Breast epithelium (tissue), 4 donors: ENCODE measurements at places on chromosomes 5 and 9.

DNA sequence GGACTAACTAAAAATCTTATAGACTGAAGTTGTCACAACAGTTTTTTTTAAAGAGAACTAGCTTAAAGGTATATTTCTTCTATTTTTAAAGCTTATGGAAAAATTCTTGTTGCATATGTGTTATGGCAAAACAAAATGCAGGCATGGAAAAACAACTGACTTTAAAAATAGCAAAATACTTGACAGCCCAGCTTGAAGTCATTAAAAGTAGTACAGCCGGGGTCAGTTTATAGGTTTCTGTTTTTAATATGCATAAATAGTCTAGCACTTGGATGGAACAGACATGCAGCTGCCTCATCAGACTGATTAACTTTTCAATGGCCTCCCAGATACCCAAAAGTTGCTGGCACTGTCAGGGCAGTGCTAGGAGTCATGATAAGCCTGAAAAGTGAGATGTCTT is 22.3 kb upstream of the ARL15 start:
- H3K36me3 ChIP-seq, result no peaks in the 10 kb centered on the region
- H3K4me3 ChIP-seq, result no peak overlapping the region
- no peak overlapping the region for H3K27ac ChIP-seq
- no peaks in the 10 kb centered on the region for H3K4me1 ChIP-seq

DNA sequence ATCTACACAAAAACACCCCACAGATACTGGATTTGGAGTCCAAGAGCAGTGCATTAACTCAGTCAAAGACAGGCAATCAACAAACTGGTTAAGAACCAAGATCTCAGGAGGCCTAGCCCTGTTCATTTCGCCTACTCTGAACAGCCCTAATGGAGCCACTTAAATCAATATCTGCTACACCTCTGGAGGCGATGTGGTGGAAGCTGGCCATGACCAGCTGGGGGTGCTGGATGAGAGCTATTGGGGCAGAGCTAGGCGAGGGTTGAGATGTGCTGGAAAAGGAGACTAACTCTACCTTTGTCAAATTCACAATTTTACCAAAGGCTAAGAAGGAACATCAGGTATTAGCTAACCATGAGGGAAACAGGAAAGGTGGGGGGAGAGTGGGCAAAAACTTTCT is 23.3 kb upstream of the ARSB start:
- no peaks in the 10 kb centered on the region for H3K27me3 ChIP-seq
- H3K4me1 ChIP-seq, result no peaks in the 10 kb centered on the region
- H3K27ac ChIP-seq, result no peak overlapping the region
- no peak overlapping the region for H3K4me3 ChIP-seq

- no peaks in the 10 kb centered on the region for H3K4me1 ChIP-seq
- no peak overlapping the region for H3K4me3 ChIP-seq
- H3K27me3 ChIP-seq, result peaks cover 15% of the 10 kb centered on the region
- H3K36me3 ChIP-seq, result no peaks in the 10 kb centered on the region
Measured at GRCh38 chr9:87674565-87675299, 51.2 kb upstream of the CTSL start.

- H3K4me3 ChIP-seq, result no peak overlapping the region
- DNase-seq, result no peak
- no peaks in the 10 kb centered on the region for H3K36me3 ChIP-seq
- H3K27me3 ChIP-seq, result no peaks in the 10 kb centered on the region
- H3K27ac ChIP-seq, result no peak overlapping the region
- H3K4me1 ChIP-seq, result no peaks in the 10 kb centered on the region
Measured at GRCh38 chr9:20526500-20527319, 95.6 kb downstream of the MLLT3 start.

DNA sequence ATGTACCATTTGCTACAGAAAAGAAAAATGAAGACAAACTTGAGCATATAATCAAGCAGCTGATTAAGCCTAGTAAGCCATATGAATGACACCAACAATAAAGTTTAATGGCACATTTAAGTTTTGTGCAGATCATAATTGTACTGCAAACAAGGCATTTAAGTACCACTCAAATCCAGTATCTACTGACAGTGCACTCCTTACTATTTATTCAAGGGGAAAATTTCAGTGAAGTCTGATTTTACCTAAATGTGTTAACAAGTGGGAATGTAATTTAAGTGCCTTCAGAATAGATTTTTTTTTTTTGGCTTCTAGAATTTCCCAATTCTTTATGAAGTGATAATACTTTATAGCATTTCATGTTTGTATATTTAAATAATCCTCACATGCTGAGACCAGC is 341.0 kb upstream of the POU5F2 start:
- no peaks in the 10 kb centered on the region for H3K27me3 ChIP-seq
- H3K36me3 ChIP-seq, result no peaks in the 10 kb centered on the region
- no peak overlapping the region for H3K27ac ChIP-seq

- H3K4me1 ChIP-seq, result no peaks in the 10 kb centered on the region
- H3K27ac ChIP-seq, result no peak overlapping the region
- no peaks in the 10 kb centered on the region for H3K27me3 ChIP-seq
- H3K36me3 ChIP-seq, result no peaks in the 10 kb centered on the region
- DNase-seq, result no peak
Measured at GRCh38 chr9:72599874-72600534, 78.6 kb downstream of the TMC1 start.

GRCh38 chr5:72224946-72225463 is 95.0 kb downstream of the MRPS27 start:
- no peak for DNase-seq
- no peaks in the 10 kb centered on the region for H3K27me3 ChIP-seq
- H3K4me3 ChIP-seq, result no peak overlapping the region
- H3K36me3 ChIP-seq, result no peaks in the 10 kb centered on the region
- no peak overlapping the region for H3K27ac ChIP-seq
- no peaks in the 10 kb centered on the region for H3K4me1 ChIP-seq

DNA sequence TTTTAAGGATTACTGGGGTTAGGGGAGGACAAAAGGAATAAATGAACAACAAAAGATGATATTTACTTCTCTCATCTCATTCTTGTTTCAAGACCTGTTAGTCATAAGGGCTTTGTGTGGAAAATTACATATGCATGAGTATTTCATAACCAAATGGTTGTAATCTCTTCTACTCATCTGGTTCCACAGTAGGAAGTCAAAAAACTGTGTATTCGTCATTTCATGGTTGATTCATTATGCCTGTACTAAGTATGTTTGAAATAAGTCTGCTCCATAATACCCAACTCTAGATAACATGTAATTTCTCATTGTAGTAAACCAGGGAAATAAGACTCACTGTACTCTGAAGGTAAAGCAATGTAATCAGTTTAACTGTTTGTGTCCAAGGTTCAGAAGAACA is 212.9 kb downstream of the ARRDC3 start:
- no peak for DNase-seq
- H3K4me3 ChIP-seq, result no peak overlapping the region
- H3K27me3 ChIP-seq, result no peaks in the 10 kb centered on the region
- no peaks in the 10 kb centered on the region for H3K4me1 ChIP-seq
- H3K27ac ChIP-seq, result peak overlapping the region; percentile 19

- H3K4me1 ChIP-seq, result no peaks in the 10 kb centered on the region
- no peaks in the 10 kb centered on the region for H3K36me3 ChIP-seq
- H3K4me3 ChIP-seq, result no peak overlapping the region
- no peak overlapping the region for H3K27ac ChIP-seq
- DNase-seq, result no peak
Measured at GRCh38 chr9:16959391-16959790, 88.9 kb upstream of the BNC2 start.

GRCh38 chr5:171481571-171482433 is 62.4 kb downstream of the FGF18 start:
- H3K4me1 ChIP-seq, result no peaks in the 10 kb centered on the region
- H3K27me3 ChIP-seq, result no peaks in the 10 kb centered on the region

- DNase-seq, result no peak
- H3K27ac ChIP-seq, result no peak overlapping the region
- no peaks in the 10 kb centered on the region for H3K4me1 ChIP-seq
Measured at GRCh38 chr5:113219695-113220094, 215.1 kb downstream of the TSSK1B start.

- no peak overlapping the region for H3K27ac ChIP-seq
- H3K4me3 ChIP-seq, result no peak overlapping the region
- no peak for DNase-seq
- no peaks in the 10 kb centered on the region for H3K4me1 ChIP-seq
- H3K27me3 ChIP-seq, result no peaks in the 10 kb centered on the region
Measured at GRCh38 chr5:34041247-34041972, 1.6 kb downstream of the C1QTNF3 start.

- H3K36me3 ChIP-seq, result no peaks in the 10 kb centered on the region
- DNase-seq, result no peak
- H3K27ac ChIP-seq, result peak overlapping the region; percentile 99
- no peaks in the 10 kb centered on the region for H3K27me3 ChIP-seq
Measured at GRCh38 chr5:71456362-71456743, 902 bp downstream of the BDP1 start.

DNA sequence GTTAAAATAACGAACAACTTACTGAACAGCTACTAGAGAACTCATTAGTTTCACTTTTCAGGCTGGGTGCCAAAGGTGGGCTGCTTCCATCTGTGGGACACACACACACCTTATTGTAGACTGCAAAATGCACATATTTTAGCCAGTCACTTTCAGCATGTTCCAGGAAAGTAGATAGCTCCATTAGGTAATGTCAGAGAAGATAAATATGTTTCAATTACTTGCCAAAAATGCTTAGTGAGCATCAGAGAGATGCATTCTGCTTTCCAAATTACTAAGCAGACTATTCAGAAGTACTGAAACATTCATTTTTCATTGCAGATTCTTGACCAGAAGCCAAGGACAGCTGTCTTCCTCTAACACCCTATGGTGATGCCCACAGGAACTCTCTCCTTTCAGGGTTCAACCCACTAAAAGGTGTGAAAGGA is 56.2 kb upstream of the APC start:
- H3K4me1 ChIP-seq, result no peaks in the 10 kb centered on the region
- H3K27ac ChIP-seq, result no peak overlapping the region

DNA sequence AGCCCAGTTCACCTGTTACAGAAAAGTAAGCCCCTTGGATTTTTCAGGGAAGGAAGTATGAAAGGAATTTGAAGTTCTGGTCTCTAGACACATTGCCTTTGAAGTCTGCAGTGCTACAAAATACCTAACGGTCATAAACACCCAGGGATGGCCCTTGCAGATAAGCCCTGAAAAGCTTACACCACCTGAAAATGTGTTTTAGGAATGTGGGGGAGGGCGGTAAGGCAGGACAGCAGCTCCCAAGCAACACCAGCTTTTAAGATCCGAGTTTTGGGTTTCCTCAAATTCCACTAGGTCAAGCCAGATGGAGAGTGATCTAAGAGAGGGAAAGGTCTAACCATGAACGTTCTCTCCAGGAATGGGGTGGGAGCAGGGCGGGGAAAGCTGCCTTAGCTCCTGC is 114.1 kb upstream of the PANK3 start:
- no peaks in the 10 kb centered on the region for H3K27me3 ChIP-seq
- H3K4me1 ChIP-seq, result no peaks in the 10 kb centered on the region
- H3K36me3 ChIP-seq, result no peaks in the 10 kb centered on the region

DNA sequence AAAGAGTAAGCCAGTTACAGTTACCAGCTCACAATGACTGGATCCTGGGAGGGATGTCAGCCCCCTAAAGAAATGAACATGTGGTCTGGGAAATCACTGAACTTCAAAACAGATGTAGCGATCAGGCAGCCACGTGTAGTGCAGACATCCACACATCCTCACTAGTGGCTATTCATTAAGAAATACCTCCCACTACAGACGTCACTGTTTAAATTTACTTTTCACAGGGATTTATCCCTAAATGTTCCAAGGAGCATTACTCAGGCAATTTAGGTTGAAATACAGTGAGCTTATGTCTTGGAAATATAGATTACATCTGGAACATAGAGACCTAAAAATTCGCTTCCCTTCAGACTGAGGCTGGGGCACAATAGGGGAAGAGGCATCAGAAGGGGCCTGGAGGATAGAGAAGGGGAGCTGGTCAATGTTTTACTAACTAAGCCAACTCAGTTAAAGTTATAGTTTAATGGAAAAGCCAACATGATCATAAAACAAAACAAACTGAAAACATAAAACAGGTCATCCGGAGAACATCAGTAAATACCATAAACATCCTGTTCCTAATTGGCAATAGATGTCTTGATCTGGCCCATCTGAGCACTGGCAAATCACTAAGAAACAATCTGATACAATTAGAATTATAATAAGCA is 92.3 kb downstream of the FANCC start:
- H3K4me1 ChIP-seq, result no peaks in the 10 kb centered on the region
- H3K27ac ChIP-seq, result no peak overlapping the region
- no peaks in the 10 kb centered on the region for H3K36me3 ChIP-seq
- H3K27me3 ChIP-seq, result no peaks in the 10 kb centered on the region
- no peak for DNase-seq

- H3K27me3 ChIP-seq, result no peaks in the 10 kb centered on the region
- H3K4me1 ChIP-seq, result no peaks in the 10 kb centered on the region
- no peak for DNase-seq
- no peak overlapping the region for H3K4me3 ChIP-seq
Measured at GRCh38 chr9:2691212-2691611, 26.1 kb upstream of the KCNV2 start.

DNA sequence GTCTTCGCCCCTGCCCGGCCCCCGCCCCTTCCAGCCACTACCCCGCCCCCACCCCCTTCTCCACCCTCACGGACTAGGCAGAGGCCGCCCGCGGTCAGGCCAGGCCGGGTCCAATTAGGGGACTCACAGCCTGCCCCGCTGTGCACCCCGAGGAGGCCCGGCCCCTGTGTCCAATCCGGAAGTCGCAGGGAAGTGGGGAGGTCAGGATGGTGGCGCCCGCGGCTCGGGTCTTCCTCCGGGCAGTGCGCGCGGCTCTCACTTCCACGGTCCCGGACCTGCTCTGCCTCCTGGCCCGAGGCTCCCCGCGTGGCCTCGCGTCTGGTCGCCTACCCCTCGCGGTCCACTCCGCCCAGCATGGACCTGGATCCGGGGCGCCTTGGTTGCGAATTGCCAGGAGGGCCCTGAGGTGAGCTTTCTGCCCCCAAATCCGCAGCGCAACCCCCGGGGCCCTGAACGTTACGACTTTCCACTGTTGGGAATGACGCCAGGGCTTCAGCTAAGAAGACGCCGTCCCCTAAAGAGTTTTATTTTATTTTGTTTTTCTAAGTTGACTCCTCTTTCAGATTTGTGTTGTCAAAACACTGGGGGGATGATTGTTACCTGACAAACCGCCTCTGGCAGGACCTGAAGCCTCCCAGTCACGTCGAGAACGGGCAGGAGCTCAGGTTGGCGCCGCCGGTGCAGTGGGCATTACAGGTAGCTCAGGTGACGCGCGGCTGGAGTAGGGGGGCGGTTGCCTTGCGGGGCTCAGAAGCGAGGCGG is 763 bp upstream of the IRX2 start:
- no peaks in the 10 kb centered on the region for H3K4me1 ChIP-seq
- peak overlapping the region; percentile 75 for H3K4me3 ChIP-seq
- no peaks in the 10 kb centered on the region for H3K36me3 ChIP-seq
- H3K27ac ChIP-seq, result peak overlapping the region; percentile 95
- DNase-seq, result peak; percentile 48
- peaks cover 3% of the 10 kb centered on the region for H3K27me3 ChIP-seq

DNA sequence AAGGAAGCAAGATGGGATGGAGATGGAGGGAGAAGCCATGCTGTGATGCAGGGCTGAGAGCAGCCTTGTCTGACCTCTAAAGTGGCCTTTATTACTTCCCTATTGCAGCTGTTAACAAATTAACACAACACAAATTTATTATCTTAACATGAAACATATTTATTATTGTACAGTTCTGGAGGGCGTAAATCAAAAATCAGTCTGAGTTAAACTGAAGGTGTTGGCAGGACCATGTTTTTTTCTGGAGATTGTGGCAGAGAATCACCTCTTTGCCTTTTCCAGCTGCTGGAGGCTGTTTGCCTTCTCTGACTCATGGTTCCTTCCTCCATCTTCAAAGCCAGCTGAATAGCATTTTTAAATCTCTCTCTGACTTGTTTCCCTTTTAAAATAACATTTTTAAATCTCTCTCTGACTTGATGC is 7.2 kb upstream of the MCC start:
- no peak for DNase-seq
- no peaks in the 10 kb centered on the region for H3K4me1 ChIP-seq
- no peak overlapping the region for H3K27ac ChIP-seq
- H3K36me3 ChIP-seq, result no peaks in the 10 kb centered on the region

GRCh38 chr9:120571443-120572257 is 8.3 kb downstream of the CDK5RAP2 start:
- peaks cover 6% of the 10 kb centered on the region for H3K4me1 ChIP-seq
- H3K36me3 ChIP-seq, result peaks cover 4% of the 10 kb centered on the region
- no peak overlapping the region for H3K4me3 ChIP-seq
- peak; percentile 82 for DNase-seq
